Non-pigmented ciliary epithelial cell (primary cell): ENCODE measurements at places on chromosomes 13 and 19.

- DNase-seq, result no peak
Measured at GRCh38 chr13:45447050-45447661, 17.6 kb upstream of the COG3 start.

GRCh38 chr13:99991013-99991827 lies 9.6 kb downstream of the ZIC2 start:
- DNase-seq, result no peak

- no peak for DNase-seq
Measured at GRCh38 chr13:50915565-50915964, 6.0 kb downstream of the RNASEH2B start.

DNA sequence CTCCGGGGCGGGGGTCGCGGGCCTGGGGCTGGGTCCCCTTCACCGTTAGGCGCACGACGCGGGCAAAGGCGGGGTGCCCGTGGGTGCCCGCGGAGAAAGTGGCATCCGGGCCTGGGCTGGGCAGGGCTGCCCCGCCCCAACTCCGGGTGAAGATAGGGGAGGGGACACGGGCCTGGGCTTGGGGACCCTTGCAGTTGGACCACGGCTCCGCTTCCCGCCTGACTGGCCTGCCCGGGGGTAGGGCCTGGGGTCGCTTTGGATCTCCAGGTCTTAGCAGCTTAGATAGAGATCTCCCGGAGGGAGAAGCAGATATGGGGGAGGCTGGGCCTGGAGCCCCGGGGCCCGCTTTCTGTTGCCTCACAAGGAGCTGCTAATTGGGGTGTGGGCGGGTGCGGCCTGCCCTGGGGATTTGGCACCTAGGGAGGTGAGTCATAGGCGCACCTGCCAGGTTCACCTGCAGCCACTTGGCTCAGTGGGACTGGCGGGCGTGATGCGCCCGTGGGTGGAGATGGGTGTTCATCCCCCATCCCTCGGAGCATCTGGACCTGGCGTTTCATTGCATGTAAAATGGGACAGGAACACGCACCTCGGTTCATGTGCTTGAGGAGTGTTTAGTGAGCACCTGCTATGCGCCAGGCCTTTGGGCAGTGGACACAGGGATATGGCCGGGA lies 585 bp downstream of the MAP1S start:
- no peak for DNase-seq

- no peak for DNase-seq
Measured at GRCh38 chr19:41288673-41289530, 21.1 kb upstream of the CCDC97 start.

DNA sequence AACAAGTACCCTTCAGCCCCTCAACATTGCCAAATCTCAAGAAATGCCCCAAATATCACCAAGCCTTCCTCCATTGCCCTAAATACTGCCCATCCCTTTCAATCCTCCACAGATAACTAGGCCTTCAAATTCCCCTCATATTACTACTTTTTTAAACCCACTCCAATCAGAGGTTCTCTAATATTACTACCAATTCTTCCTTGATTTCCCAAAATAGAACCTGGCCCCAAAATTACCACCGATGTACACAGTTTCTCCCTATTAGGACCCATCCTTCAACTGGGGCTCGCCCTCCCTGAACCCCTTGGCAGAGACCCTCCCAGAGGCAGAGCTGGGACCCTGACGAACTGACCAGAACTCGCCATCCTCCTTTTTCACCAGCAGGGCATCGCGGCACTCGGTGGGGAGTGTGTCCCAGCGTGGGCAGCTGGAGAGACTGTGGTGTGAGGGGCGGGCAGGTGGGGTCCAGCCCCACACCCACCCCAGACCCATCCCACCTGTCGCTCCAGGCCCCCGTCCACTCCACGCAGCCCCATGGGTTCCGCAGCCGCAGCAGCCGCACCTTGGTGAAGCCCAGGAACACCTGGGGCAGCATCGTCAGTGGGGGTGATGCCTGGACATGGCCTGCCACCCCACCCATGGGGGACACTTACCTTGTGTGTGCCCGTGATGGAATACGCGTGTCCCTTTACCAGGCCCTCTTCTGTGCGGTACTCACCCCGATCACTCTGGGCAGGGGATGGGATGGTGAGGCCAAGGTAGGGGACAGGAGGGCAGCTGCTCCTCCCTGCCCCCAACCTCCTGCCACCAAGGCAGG lies 6.1 kb downstream of the CAPN12 start:
- DNase-seq, result no peak

GRCh38 chr19:51089786-51090185 lies 7.1 kb upstream of the KLK14 start:
- DNase-seq, result no peak

GRCh38 chr13:97559030-97559429 lies 125.1 kb downstream of the RAP2A start:
- DNase-seq, result no peak

GRCh38 chr13:99955747-99956472 lies 15.7 kb downstream of the ZIC5 start:
- no peak for DNase-seq

DNA sequence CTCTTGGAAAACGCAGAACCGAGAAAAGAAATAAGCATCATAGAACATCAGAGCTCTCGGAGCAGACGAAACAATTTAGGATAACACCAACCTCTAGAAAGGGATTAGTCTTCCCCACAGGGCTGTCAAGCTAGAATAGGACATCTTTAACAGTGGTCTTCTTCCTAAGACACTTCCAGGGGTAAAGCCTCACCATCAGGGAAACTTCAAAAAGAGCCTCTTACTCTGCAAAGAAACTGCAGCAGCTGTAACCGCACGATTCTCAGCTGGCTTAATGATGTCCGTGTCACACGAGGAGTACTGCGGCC lies 642 bp downstream of the ZNF571 start:
- DNase-seq, result no peak

GRCh38 chr13:107669391-107669993 lies 545.8 kb downstream of the LIG4 start:
- peak; percentile 47 for DNase-seq

GRCh38 chr19:14005349-14006084 lies 603 bp downstream of the RFX1 start:
- DNase-seq, result peak; percentile 28

DNA sequence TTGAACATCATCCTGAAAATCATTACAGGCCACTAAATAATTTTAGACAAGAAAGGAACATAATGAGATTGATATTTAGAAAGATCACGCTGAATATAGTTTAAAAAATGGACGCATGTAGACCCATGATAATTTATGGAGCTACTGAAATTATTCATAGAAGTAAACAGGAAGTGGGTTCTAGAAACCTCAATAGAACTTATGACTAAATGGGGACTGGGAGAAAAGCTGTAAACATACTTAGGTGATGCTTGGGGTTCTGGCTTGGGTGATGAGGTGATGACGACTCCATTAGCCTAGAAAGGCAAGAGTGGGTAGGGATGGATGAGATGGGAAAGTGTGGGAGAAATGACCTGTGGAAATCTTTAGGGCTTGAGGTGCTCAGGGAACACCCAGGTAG lies 484.0 kb downstream of the MYO16 start:
- no peak for DNase-seq

DNA sequence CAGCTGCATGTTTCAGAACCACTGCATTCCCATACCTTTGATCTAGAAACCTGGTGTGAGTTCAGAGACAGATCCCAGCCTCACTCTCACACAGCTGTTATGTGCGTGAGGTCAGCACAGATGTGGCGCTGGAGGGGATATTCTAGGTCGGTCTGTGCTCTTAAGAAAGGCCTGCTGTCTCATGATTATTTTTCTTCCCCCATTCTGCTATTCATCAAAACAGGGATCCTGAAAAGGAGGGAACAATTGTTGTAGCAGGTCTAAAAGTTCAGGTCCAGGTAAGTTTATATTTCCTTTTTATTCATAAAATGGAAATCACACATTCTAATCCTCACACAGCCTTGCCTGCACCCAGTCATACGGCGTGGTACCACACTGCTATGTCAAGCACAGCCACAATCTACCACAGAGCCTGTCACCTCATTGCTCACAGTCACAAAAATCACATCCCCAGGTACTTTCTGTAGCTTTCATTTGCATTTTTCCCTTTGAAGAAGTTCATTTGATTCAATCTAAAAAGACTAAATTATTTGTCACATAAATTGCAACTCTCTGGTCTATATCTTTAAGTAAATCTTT lies 867 bp downstream of the ZNF546 start:
- DNase-seq, result no peak

GRCh38 chr19:52140032-52140710 lies 433 bp upstream of the ZNF616 start:
- no peak for DNase-seq

DNA sequence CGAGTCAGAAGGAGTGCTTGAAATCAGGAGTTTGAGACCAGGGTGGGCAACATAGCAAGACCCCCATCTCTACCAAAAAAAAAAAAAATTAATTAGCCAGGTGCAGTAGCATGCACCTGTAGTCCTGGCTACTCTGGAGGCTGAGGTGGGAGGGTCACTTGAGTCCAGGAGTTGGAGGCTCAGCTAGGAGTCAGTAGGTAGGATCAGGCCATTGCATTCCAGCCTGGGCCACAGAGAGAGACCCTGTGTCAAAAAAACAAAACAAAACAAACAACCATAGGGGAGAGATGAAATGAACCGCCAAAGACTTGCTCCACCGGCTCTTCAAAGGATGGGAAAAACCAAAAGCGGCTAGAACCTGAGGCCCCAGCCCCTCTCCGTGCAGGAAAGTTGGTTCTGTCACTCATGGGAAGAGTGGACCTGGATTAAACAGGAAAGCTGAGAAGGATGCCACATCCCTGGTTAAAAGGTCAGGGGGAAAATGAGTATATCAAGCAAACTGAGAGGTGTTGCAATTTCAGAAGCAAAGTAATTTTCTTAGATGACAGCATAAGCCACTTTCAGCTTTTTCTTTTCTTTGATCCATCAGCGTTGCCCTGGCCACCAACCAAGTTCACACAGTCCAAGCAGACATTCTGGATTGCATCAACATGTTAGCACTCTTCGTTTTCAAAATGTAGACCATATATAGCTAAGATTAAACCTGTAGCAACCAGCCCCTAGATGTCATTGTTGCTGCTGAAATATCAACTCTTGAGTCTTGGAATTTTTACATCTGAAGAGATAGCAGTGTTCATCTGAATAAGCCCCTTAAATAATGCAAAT lies 8.9 kb upstream of the ZNF507 start:
- DNase-seq, result no peak

DNA sequence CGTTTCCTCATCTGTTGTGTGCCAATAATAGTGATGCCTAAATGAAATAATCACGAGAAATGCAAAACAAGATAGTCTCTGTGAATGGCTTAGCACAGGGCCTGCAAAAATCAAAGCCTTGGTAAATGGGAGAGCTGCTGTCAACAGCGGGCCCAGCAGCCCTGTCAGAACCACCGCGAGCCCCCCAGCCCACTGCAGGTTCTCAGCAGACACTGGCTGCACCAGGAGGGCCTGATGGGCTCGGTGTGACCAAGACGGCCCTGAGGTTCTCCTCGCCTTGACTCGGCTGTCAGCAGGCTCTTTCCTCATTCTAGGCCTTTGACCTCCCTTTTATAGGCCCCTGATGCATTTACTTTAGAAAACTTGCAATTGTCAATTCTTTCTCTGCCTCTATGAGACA lies 90.9 kb upstream of the GPR183 start:
- DNase-seq, result no peak

- DNase-seq, result no peak
Measured at GRCh38 chr13:38686577-38687245, at the start of gene FREM2. FREM2 (plus strand) TSS chr13:38687077; CDS start chr13:38687345, 268 bp downstream.

- no peak for DNase-seq
Measured at GRCh38 chr13:26021956-26022355, 29.9 kb downstream of the SHISA2 start.

- DNase-seq, result no peak
Measured at GRCh38 chr13:27192973-27193372, 21.4 kb upstream of the USP12 start.

GRCh38 chr19:57719424-57719823 lies 8.0 kb downstream of the ZNF671 start:
- no peak for DNase-seq

DNA sequence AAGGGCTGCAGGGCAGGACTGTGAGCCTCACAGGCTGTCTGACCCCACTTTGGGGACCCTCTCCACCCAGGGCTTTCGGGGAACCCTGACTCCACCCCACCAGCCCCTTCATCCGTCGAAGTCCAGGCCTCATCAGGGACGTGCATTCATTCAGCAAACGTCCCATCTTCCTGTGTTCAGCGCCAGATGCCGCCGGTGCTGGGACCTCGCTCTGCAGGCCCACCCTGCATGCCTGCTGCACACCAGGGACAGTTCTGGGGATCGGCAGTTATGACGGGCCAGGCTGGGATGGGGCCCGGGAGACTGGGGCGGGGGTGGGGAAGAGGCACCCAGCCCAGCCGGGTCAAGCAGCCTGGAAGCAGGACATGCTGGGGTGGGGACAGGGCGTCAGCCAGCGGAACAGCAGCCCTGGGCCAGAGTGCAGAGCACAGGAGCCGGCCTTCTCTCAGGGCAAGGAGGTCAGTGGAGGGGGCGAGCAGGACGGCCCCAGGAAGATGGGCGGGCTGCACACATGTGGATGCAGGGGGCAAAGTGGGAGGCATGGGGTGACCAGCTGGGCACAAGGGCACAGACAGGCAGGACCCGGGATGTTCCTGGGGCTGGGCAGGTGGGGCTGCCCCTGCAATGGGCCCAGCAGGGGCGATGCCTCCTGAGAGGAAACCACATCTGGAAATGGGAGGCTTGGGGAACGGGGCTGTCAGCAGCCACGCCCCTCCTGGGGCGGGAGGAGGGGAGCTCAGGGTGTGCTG lies 5.1 kb downstream of the GAMT start:
- DNase-seq, result no peak

- DNase-seq, result no peak
Measured at GRCh38 chr13:67258482-67258881, 28.3 kb upstream of the PCDH9 start.

DNA sequence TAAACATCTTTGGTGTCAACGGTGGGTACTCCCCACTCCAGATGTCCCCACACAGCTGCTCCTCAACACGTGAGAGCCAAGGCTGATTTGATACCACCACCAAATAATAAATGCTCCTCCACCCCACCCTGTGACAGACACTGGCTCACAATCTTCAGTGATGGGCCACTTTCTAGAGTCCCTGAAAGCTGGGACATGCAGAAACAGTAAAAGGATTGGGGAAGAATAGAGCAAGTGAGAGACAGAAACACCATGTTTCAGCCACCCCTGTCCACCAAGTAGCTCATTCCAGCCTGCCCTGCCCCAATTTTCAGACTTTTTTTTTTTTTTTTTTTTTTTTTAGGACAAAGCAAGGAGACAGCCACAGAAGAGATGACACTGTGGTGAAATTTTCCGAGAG lies 1.6 kb downstream of the SLC46A3 start:
- no peak for DNase-seq

DNA sequence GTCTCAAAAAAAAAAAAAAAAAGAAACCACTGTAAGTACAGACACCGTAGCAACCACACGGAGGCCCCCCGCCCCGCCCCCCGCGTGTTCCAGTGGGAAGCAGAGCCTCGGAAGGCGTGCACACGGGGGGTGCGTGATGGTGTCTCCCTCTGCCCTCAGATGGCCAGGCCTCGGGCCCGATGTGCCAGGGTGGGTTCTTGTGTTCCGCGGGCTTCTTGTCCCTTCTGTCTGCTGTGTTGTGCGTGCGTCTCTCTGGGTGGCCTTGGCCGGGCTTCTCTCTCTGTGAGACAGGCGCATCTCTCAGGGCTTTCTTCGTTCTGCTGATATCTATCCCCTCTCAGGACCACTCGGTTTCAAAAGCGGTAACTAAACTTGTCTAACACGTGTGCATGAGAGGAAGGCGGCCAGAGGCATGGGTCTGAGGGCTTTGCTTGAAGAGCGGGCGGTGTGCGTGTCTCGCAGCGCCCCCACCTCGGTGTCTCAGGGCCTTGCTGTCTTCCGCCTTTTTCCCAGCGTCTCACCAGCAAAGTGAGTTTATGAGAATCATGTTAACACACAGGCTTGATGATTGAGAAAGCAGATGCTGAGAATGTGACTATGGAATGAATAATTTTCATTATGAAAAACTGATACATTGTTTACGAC lies 12.6 kb downstream of the ATP11A start:
- no peak for DNase-seq
